ENCODE measurements at places on chromosomes 1 and 21.
A peak's percentile ranks its signal among the peaks of the same experiment; 100 is the strongest.

- DNase-seq, result no peak
These were observed 40.5 kb upstream of the PAXBP1 start for GRCh38 chr21:32812035-32812434.

DNA sequence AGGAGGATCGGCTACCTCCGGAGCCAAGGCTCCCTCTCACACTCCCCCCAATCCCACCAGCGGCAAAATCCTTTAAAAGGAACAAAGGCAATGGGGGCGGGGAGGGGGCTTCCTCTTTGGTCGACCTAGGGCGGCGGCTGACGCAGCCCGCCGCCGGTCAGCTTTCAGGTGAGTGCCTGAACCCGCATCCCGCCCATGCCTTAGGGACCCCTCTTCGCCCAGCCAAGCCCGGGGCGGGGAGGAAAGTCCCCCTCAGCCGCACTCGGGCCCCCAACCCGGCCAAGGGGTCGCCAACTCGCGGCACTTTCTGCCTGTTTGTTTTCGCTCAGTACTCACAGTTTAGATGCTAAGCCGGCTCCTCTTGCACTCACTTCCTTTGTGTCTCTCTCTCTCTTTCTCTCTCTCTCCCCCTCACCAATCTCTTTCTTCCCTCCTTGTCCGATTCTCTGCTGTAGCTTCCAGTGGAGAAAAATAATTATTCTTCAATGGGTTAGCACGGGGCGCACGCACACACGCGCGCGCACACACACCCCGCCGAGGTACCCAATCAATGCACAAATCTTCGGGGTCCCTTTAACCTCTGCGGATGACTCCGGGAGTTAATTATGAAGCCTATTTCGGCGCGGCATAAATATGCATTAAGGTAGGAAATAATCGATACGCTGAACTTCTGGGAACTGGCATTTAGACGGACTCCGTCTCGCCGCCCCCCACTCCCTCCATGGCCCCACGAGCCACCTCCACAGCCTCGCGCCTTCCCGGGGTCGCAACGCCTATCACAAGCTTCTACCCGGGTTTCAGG is at the start of gene BLACAT1:
BLACAT1 (minus strand) TSS at position 465 of the 802 bp plus-strand sequence.
- DNase-seq, result no peak

DNA sequence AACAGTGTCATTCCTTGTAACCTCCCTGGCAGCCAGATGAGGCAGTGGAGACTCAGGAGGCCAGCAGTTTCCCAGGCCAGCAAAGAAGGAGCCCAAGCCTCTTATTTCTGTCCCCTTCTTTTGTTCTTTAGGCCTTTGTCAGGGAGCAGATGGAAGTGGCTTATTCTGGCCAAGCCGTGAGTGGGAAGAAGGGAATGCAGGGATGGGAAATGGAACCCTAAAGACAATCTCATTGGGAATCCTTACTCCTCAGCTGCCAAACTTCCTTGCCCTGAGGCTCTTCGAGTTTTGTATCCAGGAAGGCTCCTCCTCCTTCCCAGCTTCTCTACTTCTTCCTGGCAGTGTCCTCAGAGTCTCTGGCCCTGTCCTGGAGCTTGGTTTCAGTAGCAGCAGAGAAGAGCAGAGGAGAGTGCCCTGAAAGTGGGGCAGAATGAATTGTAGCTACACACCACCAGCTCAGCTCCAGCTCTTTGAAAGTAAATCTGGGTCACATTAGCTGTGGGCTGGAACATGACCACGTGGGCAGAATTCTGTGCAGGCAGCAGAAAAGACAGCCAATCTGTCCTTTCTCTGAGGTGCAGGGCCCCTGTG is 63.9 kb downstream of the NDUFS5 start:
- no peak for DNase-seq

DNA sequence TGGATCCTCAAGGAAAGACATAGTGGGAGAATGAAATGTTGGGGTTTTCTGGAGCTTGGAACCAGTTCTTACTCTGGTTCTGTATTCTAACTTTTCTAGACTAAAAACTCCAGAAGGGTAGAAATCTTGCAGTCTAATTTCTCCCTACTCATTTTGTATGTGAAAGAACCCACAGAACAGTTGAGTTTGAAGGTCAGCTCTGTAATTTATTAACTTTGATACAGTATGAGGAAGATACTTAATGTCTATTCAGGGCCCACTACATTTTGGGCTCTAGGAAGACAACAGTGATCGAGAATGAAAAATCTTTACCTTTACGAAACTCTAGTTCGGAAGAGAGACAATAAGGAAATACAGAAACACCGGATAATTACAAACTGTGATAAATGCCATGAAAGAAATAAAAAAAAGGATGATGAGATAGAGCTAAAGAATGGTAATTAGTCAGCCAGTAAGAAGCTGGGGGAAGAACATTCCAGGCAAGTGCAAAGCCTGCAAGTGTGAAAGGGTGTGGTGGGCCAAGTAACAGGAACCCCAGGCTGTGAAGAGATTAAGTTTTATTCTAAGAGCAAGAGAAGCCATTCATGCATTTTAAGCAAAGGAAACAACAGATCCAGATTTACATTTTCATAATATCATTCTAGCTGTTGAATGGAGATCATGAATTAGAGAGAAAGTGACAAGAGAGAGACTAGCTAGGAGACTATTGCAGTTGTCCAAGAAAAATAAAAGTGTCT is 159.9 kb upstream of the HMCN1 start:
- peak; percentile 78 for DNase-seq

DNA sequence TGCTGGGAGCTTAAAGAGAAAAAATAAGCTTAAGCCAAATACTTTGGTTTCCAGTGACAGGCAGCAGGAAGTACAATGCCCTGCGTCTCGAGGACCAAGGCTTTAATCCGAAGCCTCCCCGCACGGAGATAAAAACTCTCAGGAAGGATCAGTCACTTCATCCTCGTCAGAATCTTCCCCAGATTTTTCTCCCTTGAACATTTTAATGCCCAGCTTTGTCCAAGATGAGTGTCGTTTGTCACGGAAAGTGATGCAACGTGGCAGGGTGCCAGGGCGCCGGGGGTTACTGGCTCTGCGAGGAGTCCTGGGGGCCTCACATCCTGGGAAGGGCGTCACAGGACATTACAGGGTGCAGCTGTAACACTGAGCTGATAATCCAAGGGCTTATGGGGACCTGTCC is 25.2 kb upstream of the PCBP3 start:
- no peak for DNase-seq

GRCh38 chr1:161196521-161197451 is 2.1 kb downstream of the ADAMTS4 start:
- DNase-seq, result no peak

DNA sequence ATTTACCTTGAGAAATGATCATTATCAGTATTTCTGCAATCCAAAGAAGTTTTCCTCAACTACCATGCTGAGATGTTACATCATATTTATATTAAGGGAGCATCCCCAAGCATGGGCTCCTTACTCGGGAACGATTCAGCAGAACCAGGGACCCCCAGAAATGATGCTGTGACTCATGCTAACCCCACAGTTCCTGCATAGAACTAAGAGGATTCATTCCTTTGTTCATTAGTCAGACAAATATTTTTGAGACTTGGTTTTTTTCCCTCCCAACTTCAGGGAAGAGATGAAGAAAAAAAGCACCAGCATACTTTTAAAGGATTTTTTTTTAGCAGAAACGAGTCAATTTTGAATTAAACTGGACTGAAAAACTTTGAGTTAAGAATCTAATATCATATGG is 49.2 kb upstream of the COL24A1 start:
- DNase-seq, result no peak

DNA sequence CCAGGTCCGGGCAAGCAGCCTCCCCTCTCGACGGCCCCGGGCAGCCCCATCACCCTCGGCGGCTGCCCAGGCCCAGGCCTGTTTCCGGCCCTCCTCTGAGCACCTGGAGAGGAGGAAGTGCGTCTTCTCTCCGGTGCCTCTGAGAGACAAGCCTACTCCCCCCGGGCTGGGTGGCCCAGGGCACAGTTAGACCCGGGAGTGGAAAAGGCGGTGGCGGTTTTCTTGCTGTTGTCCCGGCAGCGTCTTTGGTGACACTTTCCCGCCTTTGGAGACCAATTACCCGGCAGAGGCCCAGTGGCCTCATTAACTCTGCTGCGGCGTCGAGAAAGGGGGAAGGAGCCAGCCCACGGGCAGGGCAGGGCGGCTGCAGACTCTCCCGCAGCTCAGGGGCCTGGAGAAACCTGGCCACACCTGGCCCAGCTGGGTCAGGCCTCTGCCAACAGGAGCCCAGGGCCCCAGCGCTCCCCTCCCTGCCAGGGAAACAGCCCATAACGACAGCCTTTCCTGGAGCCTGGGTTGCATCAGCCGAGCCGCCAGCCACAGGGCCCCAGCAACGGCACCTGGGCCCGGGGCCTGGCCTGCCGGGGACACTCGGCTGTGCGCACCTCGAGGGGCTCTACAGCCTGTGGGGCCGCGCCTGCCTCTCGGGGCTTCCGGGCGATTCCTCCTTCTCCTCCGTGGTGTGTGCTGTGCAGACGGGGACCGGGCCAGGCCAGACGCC is 28.4 kb upstream of the C1orf159 start:
- peak; percentile 51 for DNase-seq

- no peak for DNase-seq
These were observed 22.1 kb upstream of the JUN start for GRCh38 chr1:58805716-58806571.

DNA sequence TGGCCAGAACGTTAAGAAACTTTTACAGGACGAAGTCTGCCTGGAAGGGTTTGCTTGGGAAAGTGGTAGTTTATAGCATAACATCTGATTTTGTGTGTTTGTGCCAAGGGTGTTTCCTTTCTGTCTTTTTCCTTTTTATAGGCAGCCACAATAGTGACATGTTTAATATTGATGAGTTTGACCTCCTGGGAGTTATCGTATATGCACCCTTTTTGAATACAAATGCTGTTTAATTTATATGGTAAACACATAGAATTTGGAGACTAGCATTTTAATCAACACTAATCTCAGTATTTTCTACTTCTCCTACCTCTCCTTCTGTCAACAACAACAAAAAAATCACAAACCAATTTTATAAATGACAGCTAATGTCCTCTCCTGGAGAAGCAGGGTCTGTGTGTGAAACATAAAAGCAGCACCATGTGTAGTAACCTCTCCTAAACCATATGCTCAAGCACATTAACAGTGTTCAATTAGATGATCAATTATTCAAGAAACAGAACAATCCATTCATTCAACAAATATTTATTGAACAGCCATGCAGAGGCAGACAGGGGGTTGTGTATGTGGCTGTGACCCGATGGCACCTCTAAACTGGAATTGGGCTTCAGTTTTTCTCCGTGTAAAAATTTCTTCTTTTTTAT is 604 bp upstream of the FMN2 start:
- no peak for DNase-seq

- no peak for DNase-seq
These were observed 4.0 kb upstream of the RCAN1 start for GRCh38 chr21:34618941-34619340.

- DNase-seq, result no peak
These were observed 7.7 kb upstream of the HLCS start for GRCh38 chr21:36973986-36974850.

DNA sequence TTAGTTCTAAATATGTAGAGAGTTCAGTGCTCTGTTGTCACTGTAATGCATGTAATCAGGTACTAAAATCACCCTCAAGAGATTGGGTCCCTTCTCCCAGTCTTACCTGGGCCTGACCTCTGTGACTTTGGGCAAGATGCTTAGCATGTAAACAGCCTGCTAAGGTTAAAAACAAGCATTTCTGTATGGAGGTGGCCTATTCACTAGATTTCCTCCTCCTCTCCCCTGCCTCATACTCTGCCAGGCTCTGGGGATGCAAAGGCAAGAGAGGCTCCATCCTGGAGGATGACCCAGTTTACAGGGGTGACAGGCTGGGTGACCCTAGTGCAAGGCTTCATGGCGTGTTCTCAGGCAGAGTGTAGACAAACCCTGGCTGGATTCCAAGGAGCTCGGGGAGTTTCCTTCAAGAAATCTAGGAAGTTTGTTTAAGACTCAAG is 28.8 kb downstream of the VANGL2 start:
- no peak for DNase-seq

DNA sequence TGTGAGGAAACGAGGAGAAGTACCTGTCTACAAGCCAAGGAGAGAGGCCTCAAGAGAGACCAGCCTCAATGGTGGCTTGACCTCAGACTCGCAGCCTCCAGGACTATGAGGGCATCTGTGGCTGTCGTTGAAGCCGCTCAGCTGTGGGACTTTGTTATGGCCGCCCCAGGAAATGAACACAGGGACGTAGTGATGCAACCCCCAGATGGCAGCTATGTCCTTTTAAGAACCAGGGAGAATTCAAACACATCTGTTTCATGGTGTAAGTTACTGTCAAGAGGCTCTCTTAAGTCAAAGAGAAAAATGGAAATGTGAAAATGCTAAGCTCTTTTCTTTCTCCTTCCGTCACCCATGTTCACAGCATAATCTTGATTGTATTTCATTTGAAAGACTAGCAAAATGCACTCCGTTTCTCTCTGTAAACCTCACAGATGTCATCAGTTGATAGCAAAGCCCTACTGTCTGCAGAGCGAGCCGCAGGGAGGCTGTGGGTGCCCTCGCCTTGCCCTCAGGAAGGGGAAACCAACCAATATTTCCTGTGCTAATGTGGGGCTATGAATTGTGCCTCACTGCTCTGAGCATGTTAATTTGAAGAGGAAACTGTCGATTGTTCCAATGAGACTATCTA is 21.3 kb downstream of the UBASH3A start:
- DNase-seq, result no peak

GRCh38 chr1:50930965-50931737 is 28.9 kb downstream of the FAF1 start:
- peak; percentile 19 for DNase-seq

DNA sequence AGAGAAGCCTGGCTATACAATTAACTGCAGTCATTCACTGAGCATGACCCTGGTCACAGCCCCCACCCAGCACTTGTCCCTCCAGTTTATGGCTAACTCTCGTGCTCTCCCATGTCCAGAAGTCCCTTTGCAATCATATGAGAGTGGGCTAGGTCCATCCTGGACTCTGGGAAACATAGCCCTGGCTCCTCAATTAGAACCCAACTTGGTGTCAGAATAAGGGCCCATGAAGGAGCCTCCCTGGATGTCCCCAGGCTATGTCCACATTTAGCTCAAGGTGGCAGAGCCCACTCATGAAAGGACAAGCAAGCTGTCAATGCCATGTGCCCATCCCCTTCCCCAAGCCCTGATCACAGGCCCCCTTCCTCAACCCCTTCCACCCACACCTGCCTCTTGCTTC is 27.4 kb upstream of the HPDL start:
- no peak for DNase-seq

DNA sequence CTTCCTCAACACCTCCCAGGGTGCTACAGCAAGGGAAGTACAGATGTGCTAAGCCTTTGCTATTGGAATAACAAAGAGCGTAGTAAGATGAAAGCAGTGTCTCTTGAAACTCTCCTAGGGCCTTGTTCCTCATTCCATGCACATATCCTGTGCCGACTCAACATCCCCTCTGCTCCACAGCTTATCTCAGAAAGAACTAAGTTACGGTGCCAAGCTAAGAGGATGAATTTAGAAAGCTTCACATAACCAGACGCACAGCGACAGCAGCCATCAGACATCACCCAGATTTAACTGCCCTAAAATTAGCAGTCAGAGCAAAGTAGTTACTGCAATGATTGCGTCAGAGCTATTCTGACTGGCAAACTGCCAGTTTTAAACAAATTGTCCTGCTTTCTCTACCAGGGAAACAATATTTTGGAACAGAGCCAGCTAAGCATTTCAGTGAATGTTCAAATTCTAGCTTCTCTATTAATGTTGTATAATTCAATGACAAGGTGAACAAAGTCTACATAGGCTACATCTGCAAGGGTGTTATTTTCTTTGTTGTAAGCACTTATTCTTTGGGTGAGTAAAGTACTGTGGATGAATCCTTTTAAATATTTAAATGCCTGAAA is 9.5 kb downstream of the SIPA1L2 start:
- DNase-seq, result peak; percentile 81

All from epithelial cell of esophagus (primary cell).